ENCODE measurements at places on chromosomes 1 and 21.

- DNase-seq = no peak
Observed at GRCh38 chr1:210730023-210730422, 401.3 kb downstream of the HHAT start.

- peak; percentile 38 for DNase-seq
Observed at GRCh38 chr1:93346421-93346993, 800 bp downstream of the DR1 start.

GRCh38 chr1:116827607-116828105, 73.4 kb downstream of the CD2 start:
- DNase-seq = no peak

DNA sequence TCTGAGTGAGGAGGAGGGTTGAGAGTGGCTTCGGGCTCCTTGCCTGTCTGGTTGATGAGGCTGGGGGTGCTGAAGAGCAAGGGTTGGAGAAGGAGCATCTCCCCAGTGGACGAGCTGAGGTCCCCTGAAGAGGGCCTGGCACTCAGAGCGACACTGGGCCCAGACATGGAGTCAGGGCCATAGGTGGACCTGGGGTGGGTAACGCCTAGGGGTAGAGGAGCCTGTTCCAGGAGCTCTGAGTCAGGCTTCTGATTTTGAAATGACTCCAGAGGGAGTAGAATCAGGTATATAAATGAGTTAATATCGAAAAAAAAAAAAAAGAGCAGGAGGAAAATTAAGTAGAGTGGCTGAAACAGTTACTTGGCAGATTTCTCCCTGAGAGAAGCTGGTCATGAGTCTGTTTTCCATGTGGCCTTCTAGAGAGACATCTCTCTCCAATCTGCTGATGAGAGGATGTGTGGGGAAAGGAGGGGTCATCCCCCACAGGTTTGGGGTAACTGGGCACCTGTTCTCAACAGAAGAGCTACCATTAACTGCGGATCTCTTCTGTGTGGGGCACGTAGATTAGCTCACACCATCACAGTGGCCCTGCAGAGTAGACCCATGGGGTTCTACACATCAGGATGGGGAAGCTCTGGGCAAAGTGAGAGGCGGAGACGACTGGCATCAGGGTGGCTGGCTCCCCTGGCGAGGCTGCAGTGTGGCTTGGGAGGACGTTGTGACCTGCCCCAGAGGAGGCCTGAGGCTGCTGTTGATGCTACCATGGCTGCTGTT, 115.5 kb downstream of the DHRS3 start:
- DNase-seq = no peak

DNA sequence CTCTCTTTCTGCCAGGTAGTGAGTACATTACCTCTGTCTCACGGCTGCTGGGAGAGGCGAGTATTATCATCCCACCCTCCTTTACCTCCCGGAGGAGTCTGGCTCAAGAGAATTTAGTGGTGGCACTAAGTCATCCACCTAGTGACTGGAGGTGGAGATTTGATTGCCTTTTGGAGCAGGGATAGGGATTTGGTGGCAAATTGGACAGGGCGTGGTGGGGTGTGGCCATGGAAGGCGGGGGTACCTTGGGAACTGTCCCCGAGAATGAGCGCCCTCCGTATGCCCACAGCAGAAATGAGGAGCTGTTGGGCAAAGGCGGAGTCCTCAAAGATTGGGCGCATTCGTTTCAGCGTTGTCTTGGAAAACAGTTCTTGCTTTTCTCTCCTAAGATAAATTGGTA, 32.1 kb upstream of the HMGN1 start:
- DNase-seq = no peak

DNA sequence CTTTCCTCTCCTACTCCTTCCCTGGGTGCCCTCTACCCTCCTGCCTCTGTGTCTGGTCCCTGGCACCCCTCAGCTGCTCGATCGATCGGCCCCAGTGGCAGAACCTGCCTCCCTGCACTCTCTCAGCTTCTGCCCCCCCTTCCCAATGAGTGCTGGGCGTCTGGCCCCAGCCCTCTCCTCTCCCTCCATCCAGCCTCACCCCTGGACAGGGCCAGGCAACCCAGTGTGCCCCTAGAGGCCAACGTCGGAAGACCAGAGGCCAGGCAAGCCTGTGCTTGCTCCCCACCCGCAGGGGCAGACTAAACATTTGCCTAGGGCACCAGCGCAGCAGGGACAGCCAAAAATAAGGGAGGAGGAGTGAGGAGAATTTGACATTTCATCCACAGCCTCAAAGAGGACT, 43.5 kb downstream of the LGR6 start:
- no peak for DNase-seq

GRCh38 chr1:71154429-71154828, 73.6 kb upstream of the ZRANB2 start:
- no peak for DNase-seq

DNA sequence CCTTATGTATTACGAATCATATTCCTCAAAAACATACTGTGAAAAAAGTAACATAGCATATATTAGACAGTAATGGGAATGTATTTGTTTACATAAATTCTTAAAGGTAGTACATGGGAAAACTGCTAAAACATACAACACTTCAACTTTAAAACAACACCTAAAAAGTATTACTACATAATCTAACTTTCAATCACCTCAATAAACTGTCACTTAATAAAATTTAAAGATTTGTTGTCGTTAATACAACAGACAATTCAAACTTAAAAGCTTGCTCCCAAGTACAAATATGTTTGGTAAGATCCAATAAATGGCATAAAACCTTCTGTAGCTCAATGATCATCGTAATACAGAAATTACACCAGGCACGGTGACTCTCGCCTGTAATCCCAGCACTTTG, 3.7 kb downstream of the ARID4B start:
- no peak for DNase-seq

GRCh38 chr1:181662606-181663005, 179.3 kb downstream of the CACNA1E start:
- no peak for DNase-seq

DNA sequence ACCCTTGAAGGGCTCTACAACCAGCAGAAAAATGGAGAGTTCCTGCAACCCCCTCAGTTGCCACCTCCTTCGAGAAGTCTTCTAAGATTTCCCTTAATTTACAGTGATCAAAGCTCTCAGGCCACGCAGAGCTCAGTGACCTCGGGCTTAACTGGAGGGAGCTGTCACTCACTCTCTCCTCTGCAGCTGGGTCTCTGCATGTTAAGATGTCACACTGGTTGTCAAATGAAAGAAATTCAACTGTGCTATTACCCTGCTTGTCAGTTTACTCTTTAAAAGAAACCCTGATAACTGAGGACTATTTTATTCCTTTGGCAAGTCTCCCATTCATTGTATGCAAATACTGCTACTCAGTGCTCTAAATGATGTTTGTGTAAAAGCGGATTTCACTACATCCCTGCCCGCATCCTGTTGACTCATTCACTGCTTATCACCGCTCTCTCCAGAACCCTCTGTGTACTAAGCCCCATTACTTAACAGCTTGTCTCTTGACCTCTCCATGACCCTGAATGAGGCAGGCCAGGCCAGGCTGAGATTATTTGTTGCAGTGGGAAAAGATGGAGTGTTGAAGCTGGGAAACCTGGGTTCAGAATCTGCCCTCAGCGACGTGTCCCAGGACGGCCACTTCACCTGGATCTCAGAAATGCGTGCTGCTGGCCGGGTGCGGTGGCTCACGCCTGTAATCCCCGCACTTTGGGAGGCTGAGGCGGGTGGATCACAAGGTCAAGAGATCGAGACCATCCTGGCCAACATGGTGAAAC, 13.7 kb downstream of the DHRS3 start:
- DNase-seq = peak; percentile 60

DNA sequence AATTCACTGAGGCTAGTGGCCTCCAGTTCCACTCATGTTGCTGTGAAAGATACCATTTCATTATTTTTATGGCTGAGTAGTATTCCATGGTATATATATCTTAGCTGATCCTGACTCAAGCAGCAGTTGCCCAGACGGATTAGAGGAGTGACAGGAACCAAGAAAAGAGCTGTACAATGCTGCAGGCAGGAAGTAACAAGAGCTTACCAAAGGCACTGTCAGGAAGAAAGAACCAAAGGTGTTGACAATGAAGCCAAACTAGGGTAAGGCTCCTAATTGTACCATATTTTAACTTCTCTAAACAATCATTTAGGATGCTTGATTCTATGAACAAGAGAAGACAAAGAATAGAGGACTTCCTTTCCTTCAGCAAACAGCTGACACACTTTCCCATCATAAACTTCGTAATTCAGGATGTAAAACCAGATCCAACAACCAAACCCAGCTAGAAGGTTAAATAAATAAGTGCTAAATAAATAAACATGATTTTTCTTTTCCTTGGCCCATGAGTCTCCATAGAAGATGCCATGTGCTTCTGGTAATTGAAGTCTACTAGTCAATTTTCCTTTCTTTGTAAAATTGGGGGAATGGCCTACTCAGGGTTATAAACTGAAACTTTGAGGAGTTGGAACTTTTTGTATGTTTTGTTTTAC, 248.2 kb upstream of the SGIP1 start:
- DNase-seq = no peak

- no peak for DNase-seq
Observed at GRCh38 chr1:110091791-110092190, 20.5 kb upstream of the UBL4B start.

DNA sequence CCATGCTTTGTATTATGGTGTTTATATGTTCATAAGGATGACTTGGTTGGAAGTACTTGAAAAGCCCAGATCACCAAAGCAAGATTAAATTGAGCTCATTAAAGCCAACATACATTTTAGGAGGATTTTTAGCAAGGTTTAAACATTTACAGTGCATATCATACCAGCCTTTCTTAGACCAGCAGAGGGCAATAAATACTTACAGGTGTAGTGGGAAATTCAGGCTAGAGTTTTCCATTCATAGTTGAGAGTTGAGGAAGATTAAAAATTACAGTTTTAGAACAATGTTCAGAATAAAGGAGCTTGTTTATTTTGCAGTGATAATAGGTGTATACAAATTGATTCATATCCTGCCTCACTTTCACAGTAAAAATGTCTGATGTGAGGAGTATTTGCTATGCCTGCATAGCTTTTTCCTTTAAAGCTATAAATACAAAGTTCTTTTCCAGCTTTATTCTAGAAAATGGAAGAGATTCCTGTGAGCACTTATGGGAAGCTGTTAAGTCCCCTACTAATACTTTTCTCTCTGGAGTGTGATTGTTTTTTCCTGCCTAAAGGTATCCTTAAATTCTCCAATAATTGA, 35.3 kb downstream of the DTL start:
- DNase-seq = no peak

GRCh38 chr1:205066141-205066818, 18.0 kb downstream of the TMEM81 start:
- no peak for DNase-seq

- no peak for DNase-seq
Observed at GRCh38 chr1:7770669-7770996, 463 bp upstream of the VAMP3 start.

DNA sequence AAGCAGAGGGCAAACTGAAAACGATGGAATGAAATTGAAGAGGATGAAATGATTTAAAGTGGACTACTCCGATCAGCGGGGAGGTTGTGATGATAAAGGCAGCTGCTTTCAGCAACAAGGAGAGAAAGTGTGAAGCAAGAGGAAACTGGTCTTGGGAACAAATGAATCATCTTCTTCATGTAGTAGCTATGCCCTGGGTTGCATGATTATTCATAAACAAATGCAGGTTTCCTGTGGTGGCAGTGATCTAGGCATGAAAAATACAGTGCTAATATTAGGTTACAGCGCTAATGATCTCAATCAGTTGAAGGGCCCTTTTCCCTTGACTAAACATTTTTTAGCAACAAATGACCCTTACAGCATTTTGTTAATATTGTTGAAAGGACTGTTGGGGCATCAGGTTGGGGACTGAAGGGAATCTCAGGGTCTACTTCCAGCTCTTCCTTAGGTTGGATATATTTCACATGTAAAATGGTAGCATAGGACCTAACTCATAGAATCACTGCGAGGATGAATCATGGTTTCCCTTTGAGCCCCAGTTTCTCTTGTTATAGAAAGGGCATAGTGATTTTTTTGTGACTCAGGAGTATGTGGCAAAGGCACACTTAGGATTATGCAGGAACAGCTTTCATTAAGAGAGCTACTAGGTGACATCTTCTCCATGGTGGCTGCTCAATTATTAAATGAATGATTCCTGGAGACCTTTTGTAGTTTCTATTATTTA, 1.9 kb upstream of the ZFYVE9 start:
- DNase-seq = no peak

- DNase-seq = no peak
Observed at GRCh38 chr1:239224100-239224499, 162.3 kb upstream of the CHRM3 start.

- no peak for DNase-seq
Observed at GRCh38 chr1:197695961-197696360, 79.3 kb downstream of the DENND1B start.

DNA sequence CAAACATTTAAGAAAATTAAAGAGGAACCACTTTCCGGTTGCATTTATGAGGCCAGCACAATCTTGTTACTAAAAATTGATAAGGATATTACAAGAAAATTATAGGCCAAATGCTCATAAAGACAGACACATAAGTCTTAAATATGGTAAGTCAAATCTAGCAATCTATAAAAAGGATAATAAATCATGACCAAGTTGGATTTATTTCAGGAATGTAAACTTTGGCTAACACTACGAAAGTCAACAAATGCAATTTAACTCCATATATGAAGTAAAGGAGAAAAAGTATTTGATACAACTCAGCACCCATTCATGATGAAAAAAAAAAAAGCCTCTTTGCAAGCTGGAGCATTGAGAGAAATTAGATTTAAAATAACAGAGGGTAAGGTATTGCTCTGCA, 6.3 kb downstream of the HHAT start:
- DNase-seq = no peak

- no peak for DNase-seq
Observed at GRCh38 chr1:29967261-29967660, 730.9 kb downstream of the PTPRU start.

GRCh38 chr1:8284127-8284526, 33.8 kb upstream of the SLC45A1 start:
- DNase-seq = no peak

DNA sequence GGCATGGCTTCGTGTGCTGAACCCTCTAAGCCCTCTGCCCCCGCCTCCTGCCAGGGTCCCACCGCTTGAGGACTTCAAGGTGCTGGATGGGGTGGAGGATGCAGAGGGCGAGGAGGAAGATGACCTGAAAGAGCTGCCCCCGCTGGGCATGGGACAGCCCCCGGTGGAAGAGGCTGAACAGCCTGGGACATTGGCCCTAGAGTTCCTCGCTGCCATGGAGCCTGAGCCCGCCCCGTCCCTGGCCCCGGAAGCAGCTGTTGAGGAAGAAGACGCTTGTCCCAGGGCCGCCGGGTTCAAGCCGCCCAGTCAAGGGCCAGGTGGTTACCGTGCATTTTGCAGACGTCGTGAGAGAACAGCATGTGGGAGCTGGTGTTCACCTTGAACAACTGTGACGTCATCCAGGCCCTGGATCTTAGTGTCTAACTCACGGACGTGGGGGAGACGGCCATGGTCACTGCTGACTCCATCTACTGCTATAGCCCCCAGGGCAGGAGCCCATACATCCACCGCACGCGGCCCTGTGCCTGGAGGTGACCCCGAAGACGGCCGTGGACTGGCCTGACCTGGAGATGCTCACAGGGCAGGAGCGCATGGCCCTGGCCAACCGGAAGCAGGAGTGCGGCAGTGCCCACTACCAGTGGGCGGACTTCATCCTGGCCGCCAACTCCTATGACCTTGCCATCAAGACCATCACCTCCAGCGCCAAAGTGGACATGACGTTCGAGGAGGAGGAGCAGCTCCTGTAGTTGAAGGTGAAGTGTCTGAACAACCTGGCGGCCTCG, 90.1 kb downstream of the PPP1R12B start:
- DNase-seq = no peak

- DNase-seq = no peak
Observed at GRCh38 chr1:55156093-55156492, 59.1 kb downstream of the USP24 start.

- no peak for DNase-seq
Observed at GRCh38 chr1:224064150-224064549, 49.8 kb upstream of the FBXO28 start.

Data from effector CD4-positive, alpha-beta T cell (primary cell).